ENCODE measurements at places on chromosomes 4 and X.

GRCh38 chr4:53852343-53852742, 212.1 kb downstream of the CHIC2 start:
- DNase-seq: no peak

GRCh38 chrX:47098338-47099094, 20.3 kb downstream of the RGN start:
- DNase-seq: no peak

- DNase-seq: no peak
Observed at GRCh38 chr4:25449688-25450087, 72.6 kb downstream of the ANAPC4 start.

DNA sequence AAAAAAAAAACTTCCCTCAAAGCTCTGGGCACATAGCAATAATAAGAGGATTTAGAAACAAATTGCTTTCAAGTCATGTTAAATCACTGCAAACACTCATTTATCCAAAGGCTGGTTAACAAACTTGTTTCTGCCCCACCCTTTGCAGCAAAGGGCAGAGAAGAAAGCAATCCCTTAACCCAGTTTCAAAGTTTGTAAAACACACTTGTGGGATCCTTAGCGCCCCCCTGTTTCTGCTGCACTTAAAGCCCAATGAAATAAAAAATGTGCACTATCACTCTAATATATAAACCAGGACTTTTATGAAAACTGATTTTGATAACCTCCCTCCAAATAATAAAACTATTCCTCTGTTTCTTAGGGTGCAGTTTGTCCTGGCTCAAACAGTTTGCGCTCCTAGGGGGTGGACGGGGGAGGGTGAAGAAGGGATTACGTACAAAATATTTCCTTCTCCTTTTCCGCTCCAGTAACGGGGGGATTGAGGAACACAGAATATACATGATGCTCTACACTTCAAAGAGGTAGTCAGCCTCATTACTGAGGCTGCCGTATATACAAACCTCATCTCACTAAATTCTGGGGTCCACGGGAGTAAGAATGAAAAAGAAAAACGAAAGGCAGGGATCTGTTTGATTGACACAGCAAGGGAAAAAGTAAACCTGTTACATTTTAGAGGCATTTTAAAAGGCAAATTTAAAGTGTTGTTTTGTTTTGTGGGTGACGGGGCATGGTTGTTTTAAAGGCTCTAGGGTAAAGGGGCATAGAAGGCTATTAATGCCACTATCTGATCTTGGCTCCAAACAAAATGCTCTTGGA, 3.1 kb upstream of the PCDH10 start:
- no peak for DNase-seq

- DNase-seq: no peak
Observed at GRCh38 chr4:89353514-89353913, 45.9 kb upstream of the GPRIN3 start.

DNA sequence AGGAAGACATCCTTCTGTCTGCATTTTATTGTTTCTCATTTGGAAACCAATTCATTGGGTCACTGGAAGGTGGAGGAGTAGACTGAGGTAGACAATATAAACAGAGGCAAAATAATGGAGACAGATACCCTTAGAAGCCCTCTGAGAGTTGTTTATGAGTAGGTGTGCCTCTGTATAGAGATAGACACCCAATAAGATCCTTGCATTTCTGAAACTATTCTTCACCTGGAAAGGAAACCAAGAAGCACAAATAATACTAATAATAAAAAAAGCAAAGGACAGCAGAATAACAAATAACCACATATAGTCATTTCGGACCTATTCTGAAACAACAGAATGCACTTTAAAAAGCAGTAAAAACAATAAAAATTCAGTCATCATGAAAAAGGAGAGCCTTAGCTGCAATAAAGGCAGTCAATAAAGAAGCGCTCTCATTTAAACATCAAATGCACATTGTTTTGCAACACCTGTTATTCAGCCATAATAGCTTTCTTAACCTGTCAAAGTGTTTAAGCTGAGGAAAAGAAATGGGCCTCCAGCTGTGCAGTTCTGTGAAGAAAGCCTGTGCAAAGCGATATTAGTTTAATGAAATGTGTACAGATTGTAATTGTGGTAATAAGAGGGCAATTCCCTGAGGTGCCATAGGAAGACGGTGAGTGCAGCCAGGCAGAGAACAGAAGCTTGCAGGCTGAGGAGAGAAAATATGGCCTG, 904.2 kb downstream of the STPG2 start:
- DNase-seq: no peak

- DNase-seq: no peak
Observed at GRCh38 chr4:26842911-26843310, 17.7 kb upstream of the STIM2 start.

DNA sequence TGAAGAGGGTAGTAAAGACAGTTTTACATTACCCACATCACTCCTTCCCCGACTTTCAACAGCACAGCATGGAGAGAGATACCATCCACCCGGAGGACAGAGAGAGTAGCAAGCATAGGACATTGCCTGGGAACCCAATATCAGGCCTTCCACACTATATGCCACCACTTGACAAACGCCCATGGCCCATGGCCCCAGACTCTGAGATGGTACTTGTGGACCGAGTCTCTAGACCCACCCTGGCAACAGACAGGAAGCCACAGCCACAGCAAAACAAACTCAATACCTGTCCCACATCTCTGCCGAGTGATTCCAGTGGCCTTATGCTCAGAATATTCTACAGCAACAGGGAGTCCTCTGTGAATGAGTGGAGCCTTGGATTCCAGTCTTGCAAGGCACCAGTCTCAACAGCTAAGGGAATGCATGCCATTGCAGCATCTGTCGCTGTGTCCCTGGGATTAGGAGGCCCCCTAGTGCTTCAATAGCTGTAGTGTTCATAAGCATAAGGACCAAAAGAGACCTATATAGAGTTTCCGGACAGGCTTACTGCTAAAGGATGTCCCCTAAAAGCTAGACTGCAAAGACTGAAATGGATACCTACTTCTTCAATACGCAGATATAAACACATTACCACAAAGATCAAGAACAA, 14.7 kb upstream of the CT55 start:
- no peak for DNase-seq

GRCh38 chr4:159497936-159498335, 395.1 kb downstream of the RAPGEF2 start:
- DNase-seq: no peak

- no peak for DNase-seq
Observed at GRCh38 chrX:115486510-115486909, 74.5 kb upstream of the PLS3 start.

- no peak for DNase-seq
Observed at GRCh38 chr4:48665555-48666186, 114.4 kb downstream of the FRYL start.

- no peak for DNase-seq
Observed at GRCh38 chr4:19159874-19160273, 1091.8 kb upstream of the SLIT2 start.

GRCh38 chrX:149157976-149158375, 347.1 kb downstream of the IDS start:
- DNase-seq: no peak

DNA sequence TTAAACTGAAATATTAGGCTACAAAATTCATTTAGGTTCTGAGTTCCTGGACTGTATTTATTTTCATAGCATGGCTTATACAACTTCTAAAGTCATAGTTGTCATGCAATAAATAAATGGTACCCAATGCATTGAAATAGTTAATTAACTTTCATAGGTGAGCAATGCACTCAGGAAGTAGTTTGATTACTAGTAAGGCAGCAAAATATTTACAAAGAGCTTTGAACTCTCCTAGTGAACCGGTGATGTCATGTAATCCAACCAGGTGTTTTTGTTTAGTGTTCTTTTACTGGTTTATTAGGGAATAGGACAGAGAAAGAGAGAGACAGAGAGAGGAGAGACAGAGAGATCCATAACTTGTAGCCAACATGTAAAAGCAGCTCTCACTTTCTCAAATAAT, 228.6 kb upstream of the CTSO start:
- DNase-seq: no peak

DNA sequence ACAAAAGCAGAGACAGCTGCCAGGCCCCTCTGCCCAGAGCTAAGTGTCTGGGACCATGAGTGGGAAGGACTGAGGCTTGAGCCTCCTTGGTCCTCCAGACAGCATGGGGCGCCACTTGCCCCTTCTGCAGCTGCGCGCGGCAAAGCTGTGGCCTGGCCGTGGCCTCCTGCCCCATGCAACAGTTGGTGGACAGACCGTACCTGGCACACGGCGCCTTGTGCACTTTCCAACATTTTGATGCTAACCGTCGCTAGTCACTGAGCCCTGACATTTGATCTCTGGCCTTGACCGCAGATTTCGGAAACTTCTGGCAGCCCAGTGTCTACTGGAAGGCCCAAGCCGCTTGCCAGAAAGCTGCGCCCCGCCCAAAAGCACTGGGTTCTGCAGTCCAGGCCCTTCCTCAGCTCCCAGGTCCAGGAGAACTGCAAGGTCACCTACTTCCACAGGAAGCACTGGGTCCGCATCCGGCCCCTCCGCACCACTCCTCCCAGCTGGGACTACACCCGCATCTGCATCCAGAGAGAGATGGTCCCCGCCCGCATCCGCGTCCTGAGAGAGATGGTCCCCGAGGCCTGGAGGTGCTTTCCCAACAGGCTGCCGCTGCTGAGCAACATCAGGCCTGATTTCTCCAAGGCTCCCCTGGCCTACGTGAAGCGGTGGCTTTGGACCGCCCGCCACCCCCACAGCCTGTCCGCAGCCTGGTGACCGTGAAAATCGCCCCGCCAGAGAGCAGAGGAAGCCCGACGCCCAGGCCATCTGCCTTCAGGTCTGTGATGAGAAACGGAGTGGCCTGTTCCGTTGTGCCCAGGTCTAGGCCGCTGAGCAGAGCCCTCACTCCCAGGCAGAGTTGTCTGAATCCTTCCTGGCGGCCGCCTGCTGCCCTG, 35.3 kb upstream of the CA5B start:
- no peak for DNase-seq

- DNase-seq: no peak
Observed at GRCh38 chr4:110480031-110480549, 4.1 kb downstream of the ENPEP start.

- DNase-seq: no peak
Observed at GRCh38 chr4:17618926-17619325, 4.5 kb downstream of the MED28 start.

DNA sequence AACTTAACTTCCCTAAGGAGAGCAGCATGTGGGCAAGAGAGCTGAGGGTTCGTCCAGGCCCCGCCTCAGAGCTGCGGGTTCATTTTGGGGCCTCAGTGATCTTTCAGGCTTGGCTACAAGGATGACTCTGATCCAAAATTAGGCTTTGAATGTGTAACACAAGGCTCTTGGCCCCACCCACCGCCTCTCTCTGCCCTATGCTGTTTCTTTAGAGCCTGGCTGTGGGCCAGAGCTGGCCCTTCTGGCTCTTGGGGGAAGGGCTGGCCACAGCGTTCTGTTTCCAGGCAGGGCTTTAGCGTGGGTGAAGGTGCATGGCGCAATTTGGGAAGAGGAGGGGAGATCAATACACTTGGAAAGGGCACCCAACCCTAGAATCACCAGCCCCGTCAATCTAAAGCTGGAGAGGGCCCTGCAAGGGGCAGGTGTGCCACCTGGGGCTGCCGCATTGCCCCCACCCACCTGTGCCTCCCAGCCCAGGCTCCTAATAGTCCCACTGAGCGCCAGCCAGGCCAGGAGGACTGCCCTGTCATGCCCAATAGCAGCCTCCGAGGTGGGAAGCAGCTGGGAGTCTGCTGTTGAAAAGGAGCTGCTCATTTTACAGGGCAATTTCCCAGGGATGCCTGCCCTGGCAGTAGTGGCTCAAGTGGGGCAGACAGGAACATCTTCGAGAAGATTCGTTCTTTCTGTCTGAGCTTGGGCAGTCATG, 84.5 kb upstream of the MAML3 start:
- DNase-seq: no peak

GRCh38 chrX:138858438-138858837, 146.9 kb upstream of the FGF13 start:
- DNase-seq: no peak

- no peak for DNase-seq
Observed at GRCh38 chrX:110316351-110317060, 1.4 kb downstream of the AMMECR1 start.

DNA sequence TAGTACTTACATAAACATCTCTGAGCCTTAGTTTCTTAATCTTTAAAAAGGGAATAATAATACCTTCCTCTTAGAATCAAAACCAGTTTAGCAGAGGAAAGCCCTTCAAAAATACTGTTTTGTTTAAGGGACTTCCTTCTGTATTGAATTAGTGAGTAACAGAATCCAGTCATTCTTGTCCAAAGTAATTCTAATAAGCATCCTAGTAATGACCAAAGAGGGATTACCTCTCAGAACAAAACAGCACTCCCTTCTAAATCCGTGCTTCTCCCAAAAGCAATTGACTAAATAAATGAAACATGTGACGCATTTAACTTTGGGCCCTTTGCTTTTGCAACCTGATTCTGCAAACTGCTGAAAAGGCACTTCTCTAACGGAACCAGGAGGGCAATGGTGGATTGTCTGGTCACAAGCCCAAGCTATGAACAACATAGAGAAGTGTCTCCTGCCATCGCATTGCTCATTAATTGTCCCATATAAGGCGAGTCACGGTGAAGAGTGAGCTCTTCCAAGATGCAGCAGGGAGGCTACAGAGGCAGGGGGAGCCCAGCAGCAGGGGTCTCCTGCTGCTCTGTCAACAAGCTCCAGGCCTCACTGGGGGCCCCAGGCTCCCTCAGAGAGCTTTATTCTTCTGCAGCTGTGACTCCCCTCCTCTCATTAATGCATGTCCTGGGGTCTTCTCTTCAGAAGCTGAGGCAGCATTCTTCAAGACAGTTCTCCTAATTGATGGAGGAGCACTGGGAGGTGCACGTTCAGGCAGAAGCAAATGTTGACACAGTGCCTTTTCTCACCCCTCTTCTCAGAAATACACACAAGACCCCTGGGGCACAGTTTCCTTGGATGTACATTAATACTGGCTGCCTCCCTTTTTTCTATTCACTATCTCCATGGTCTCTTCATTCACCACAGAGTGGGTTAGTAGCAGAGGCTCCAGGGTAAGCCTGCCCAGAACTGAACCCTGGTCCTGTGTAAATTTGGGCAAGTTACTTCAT, 419.6 kb upstream of the RASGEF1B start:
- no peak for DNase-seq

DNA sequence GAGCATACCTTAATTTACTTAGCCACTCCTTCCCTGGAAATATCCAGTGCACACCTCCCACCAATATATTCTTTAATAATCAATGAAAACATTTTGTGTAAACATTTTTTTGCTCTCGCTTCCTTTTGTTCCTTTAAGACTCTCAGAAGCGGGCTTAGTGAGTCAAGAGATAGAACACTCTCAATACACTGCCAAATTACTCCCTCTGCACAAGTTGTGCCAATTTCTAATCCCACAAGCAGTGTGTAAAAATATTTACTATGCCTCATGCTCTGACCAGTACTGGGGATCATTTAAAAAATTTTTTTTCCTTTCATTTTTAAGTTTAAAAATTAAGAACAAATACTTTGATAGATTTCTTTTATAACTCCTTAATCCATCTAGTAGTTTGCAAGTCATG, 5.1 kb downstream of the MORF4L2 start:
- no peak for DNase-seq
